DMS79 treated with DMSO at 0.1 percent for 48 hours (cell line): ENCODE measurements at places on chromosomes 7 and 10.

- DNase-seq: no peak
These were observed 327.2 kb downstream of the MDFIC start for GRCh38 chr7:115249080-115249479.

DNA sequence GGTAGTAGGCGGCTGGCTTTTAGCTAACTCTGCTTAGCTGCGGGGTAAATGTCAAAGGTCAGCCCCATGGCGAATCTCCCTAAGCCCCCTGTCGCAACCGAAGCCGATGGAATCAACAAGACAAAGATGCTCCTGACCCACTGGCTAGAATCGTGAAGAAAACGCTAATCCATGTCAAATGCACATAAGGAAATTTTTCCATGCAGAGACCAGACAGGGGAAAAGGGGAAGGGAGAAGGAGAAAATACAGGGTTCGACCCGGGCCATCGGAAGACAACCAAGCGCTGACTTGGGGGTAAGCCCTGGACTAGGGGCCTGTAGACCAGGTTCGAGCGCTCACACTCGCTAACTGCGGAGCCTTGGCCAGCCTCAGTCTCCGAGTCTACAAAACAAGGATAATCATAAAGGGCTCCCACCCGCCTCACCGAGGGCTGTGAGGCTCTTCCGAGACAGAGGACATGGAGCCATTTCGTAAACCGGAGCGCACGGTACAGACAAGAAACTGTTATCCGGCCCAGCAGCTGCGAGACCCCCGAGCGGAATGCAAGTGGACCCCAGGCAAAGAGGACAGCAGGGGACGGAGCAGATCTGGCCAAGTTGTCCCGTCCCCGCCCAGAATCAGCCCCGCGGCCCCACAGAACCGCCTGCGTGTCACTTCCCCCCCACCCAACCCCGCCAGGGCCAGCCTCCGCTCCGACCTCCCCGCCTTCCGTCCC, 507 bp downstream of the SAR1A start:
- DNase-seq: no peak

DNA sequence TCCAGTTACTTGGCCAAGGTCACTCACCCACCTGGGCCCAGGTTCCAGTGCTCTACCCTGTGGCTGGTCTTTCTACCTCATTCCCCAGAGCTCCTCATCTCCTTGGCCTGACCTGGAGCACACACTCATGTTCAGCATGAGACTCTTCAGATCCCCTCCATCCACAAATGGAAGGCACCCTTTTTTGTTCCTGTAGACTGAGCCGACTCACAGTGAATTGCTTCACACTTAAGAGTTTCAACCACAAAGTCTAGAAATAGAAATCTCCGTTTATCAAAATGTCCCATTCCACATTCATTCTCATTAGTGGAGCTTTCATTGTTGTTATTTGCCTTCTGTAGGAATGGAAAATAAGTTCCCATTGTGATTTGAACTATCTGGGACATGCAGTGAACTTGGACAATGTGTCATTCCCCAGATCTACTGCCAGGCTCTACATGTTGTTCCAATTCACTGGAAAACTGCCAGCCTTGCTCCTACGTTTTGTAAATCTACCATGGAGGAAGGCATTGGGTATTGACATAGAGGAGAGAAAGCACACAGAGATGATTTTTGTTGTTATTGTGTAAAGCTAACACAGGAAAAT, 125.3 kb upstream of the CELF2 start:
- no peak for DNase-seq

- DNase-seq: no peak
These were observed 332.9 kb upstream of the PRKCQ start for GRCh38 chr10:6912929-6913328.

GRCh38 chr7:32658467-32658869, 163.2 kb downstream of the AVL9 start:
- no peak for DNase-seq
